ENCODE measurements at places on chromosomes 12 and 14. TPM values are rescaled to one million over a fixed set of nuclear protein-coding genes. Genes with fewer than 3 reads are reported as not detected.

GRCh38 chr14:68153275-68153674 is 333.7 kb downstream of the RAD51B start:
- no peak for DNase-seq

- DNase-seq: no peak
These were observed 74.9 kb downstream of the TBK1 start for GRCh38 chr12:64526859-64527258.

- DNase-seq: no peak
These were observed 11.4 kb downstream of the ANKRD9 start for GRCh38 chr14:102497998-102498677.

DNA sequence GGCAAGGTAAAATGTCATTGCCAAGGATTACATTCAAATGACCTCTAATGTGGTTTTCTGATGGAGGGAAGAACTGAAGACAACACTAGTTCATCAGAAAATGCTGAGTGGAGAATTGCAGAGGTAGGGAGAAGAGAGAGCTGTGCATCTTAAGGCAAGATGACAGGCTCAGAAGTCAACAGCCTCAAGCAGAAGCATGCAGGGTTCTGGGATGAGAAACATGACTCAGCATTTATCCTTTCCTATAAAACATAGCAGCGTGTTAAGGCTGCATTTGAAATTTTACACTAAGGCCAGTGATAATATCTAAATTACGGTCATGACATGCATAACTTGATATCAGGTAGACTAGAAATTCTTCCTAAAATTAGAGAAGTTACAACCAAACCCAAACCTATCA is 53.7 kb upstream of the DYRK2 start:
- no peak for DNase-seq

DNA sequence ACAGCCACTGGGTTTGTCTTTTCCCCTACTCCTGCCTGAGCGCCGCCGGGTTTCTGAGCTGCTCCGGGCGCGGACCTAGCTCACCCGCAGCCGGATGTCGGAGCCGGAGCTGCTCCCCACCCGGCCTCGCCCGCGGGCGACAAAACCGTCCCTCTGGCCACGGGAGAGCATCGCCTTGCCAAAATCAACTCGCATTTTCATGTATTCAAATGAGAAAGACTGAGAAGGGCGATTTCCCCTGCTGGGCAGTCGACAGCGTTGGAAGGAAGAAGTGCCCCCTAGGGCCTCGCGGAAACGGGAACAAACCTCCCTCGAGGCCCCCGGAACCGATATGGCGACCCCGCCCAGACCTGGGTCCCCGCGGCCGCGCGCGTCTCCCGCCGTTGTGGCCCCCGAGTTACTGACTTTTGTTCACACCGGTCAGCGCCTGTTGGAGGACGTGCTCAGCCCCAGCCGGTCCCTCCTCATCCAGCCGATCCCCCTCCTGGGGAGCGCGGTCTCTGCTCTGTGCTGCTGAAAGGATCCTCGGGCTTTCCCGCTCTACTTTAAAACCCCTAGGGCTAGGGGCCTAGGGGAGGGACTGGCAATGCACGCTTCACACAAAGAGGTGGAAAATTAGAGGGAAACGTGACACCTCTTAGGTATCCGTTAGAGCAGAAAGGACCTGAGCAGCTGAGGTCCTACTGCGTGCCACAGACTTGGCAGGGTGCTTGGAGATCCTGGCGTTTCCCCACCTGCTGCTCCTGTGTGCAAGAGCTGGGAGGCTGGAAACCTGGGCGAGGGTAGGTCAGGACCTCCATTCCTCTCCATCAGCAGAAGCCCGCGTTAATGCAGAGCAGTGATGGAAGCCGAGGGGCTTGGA is 4.3 kb downstream of the TTC6 start:
- no peak for DNase-seq

GRCh38 chr12:18242380-18243089 is 18.8 kb upstream of the PIK3C2G start:
- DNase-seq: no peak

- DNase-seq: no peak
These were observed 162.1 kb downstream of the NAV3 start for GRCh38 chr12:77992760-77993159.

DNA sequence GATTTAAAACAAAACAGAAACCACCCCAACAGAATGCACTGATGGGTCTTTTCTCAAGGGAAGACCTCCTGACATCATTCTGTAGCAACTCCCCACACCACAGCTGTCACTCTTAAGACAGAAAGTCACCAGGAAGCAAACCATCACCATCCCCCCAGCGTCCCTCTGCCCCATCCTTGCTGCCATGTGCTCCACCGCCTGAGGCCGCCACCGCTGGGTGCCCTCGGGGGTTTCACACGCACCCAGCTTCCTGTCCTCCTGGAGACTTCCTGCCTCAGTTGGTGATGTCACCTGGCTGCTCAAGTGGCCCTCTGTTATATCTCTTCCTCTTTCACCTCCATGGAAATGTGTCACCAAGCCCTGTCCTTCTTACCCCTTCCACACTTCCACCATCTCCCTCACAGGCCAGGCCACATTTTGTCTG is 71.4 kb upstream of the GPR68 start:
- no peak for DNase-seq

DNA sequence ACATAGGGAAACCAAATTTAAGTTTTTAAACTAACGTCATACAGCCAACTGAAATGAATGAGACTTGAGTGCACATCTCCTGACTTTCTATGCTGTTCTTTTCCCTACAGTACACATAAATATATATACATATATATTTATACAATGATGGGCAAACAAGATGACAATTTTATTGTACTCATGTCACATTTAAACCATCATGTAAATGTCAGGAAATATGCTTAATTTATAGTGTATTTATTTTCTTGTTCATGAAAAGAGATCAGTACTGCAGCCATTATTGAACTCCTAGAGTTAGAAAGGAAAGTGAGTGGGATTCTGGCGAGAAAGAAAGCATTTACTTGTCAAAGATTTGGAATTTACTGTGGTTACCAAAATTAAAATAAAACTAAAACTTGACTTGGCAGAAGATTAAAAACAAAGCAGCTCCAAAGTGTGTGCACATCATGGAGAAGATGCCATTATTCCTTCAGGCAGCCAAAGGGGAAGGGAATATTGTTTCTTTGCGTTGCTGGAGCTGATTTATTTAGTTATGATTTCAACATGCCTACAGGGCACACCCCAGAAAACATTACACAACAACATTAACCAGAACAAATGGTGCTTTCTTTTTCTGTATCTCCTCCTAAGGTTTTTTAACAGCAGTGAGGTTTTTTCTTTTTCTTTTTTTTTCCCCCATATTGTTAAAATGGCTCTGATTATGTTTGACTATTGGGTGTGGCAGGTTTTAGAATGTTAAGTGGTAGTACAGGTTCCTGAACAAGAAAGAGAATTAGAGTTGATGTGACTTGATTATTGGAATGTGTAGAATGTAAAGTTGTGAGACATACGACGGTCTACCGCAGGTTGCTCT is 144.6 kb downstream of the RAD51B start:
- no peak for DNase-seq

DNA sequence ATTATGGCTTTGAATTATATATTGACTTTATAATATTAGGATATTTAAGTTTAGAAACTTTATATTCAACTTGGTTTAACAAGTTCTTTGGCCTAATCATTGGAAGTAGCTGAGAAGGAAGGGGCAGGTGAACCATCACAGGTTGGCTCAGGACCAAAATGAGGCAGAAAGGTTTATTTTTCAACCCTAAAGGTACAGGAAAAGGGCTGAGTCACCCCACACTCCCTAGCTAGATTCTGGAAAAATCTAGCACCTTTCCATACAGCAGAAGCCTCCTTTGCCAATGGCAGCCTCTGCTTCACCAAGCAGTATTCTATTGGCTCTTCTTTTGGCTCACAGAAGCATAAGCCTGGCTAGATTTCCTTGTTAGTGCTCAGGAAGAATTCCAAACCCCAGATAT is 19.3 kb upstream of the MED6 start:
- DNase-seq: no peak

GRCh38 chr12:109952873-109953272 is 43.3 kb downstream of the GIT2 start:
- DNase-seq: no peak

- no peak for DNase-seq
These were observed 971.7 kb downstream of the FSCB start for GRCh38 chr14:43535231-43535838.

DNA sequence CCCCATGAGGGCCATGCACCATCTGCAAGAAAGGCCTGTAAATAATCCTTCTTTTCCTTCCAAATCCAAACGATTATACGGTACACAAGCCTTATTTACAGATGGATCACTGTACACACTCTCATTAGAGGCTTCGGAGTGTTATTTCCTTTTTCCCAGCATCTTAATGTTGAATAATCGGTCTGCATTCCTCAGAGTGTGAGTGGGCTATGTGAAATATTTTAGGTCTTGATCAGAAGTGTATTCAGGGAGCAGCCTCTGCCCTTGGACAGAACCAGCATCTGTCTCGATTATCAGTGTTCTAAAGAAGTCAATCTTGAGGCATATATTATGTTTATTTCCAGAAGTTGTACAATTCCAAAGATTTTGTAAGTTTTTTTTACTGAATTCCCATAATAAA is 340.6 kb downstream of the SEC23A start:
- DNase-seq: no peak

- DNase-seq: no peak
These were observed 588.0 kb upstream of the TMEM132C start for GRCh38 chr12:127678945-127679344.

GRCh38 chr14:61766151-61766550 is 3.9 kb downstream of the SNAPC1 start:
- no peak for DNase-seq

DNA sequence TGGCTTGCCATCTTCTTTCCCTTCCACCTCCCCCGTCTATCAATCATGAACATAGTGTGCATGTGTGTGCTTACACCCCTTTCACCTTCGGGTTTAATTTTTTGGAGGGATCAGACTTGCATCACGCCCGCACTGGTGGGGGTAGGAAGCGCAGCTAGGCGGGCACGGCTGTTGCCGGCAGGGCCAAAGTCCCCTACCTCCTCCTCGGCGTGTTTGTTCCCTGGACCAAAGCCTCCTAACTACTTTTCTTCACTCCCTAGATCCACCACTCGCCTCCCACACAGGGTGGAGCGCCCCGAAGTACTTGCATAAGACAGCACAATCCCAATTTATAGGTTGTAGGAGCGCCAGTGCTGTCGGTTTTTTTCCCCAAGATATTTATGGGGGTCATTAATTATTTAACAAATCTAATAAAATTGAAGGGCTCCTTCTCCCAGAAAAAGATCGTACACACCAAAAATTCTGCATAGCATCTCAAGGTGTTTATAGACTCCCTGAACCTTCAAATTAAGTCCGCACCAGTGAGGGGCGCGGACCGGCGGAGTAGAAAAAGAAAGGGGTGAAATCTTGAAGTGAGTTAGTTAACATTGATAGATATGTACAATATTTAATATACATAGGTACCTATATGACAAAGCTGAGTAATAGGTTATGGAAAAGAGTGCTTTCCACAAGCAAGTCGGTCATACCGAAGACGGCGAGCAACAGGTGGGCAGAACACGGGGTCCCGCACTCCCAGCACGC is 717 bp downstream of the PKP2 start:
- no peak for DNase-seq

- no peak for DNase-seq
These were observed 59.1 kb downstream of the DIO2 start for GRCh38 chr14:80152166-80152565.

DNA sequence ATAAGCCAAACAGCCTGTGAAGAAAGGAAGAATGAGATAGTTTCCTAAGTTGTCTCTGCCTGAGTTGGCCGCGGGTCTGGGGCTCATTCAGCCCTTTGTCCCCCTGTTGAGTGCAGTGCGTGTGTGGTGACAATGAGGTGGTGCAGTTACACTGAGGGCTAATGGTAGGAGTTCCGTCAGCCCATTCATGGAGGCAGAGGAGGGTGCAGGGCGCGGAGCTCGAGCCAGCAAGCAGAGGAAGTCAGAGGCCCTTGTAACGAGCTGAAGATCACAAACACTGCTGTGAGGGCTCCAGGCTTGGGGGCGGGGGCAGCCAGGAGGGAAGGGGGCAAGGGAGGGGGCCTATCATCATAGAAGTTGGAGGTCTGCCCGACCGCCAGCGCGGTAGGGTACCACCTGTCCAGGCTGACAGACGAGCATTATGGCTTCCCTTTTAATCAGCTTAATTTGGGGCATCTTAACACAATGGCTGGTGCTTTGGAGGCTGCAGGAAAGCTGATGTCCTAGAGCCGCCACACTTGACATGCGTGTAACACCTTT is 20.5 kb downstream of the CCND2 start:
- no peak for DNase-seq

GRCh38 chr14:104863923-104864266 is 1.2 kb upstream of the CEP170B start:
- DNase-seq: no peak

DNA sequence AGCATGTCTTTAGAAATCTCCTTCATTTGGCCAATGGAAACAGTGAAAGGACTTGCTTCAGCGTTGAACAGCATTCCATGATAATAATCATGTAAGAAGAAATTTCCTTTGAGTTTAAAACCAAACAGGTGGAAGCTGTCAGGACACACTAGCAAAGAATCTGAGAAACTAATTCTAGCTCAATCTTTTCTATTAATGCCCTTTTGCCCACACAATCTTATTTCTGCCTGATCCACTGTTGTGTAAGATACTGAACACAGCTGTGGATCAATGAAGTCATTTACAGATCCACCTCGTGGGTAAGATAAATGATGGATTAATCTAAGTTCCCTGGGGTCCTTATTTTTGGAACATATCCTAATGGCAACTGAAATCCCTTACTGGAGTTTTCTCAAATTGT is 536.9 kb upstream of the LMO3 start:
- no peak for DNase-seq

- no peak for DNase-seq
These were observed 18.7 kb upstream of the CPM start for GRCh38 chr12:68951652-68952051.

DNA sequence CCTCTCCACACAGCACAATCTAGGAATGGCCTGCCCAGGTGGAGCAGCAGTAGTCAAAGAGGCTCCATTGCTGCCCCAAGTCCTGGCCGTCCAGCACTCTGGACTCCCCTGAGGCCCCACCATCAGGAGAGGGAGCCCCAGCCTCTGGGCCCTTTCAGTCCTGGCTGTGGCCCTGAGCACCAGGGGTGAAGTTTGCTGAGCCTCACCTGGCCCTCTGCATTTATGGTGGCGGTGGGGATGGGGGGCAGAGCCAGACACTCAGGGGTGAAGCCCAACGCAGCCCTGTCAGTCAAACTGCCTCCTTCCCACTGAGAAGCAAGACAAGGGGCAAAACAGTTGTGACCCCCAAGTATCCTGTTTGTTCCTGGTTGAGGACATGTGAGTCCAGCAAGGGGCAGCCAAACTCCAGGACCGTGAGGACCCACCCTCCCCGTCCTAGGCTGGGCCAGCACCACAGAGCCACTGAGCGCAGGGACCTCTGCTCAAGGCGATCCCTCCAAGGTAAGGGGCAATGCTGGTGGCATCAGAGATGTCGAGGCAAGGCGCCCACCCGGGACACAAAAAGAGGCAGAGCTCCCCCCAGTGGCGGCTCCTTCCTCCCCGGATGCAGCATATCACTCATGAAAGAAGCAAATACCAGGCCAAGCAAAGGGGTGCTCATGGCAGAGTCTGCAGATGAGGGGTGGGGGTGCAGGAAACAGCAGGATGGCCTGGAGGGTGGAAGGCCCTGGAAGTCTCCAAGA is 4.8 kb upstream of the AMN start:
- peak; percentile 52 for DNase-seq

Gene ACOT6
- total RNA-seq: not detected

Gene ARF3
- total RNA-seq: 49.6 TPM

Gene TMBIM4
- 30.6 TPM for total RNA-seq

Gene HECTD1
- total RNA-seq: 290 TPM

Gene NEUROD4
- total RNA-seq: 9.9 TPM

Gene SLC16A7
- 19.9 TPM for total RNA-seq

Gene C14orf180
- 0.18 TPM for total RNA-seq

Gene KRT6B
- not detected for total RNA-seq

Gene PRPF39
- 67.6 TPM for total RNA-seq

Gene EGLN3
- 9.2 TPM for total RNA-seq

Gene MSRB3
- 7.0 TPM for total RNA-seq

Gene SNAPC1
- total RNA-seq: 6.9 TPM

Gene ITGA7
- total RNA-seq: 32.1 TPM
